ENCODE measurements at places on chromosomes 2 and 18. TPM values are rescaled to one million over a fixed set of nuclear protein-coding genes. Genes with fewer than 3 reads are reported as not detected.

Gene CNRIP1
- not detected for total RNA-seq

DNA sequence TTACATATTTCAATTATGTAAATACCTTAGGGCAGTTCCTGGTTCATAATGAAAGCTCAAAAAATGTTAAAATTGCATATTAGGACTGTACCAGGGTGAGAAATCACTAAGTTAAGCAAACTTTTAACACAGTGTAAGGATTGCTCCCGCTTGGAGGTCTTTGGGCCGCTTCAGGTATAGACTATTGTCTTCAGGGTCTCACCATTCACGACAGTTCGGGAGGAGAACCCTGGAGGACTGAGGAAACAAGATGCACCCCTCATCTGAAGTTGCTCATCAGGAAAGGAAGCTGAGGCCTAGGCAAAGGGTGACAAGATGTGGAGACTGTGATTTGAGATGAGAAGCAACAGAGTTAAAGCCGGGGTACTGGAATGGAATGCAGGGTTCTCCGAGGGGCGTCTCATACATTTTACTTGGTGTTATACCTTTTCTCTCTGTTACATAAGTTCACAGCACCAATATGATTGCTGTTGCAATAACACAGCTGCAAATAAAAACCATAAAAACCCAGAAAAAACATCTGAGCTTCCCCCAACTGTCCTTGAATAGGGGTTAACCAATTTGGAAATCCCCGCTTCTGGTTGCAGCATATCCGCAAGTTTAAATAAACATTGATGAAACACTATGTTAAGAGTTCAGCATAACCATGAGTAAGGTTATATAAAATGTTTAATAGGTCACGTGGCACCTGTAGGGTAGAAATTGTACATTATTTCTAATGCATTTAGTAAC lies 40.1 kb downstream of the FBXO48 start:
- DNase-seq: no peak

Gene MALL
- not detected for total RNA-seq

- no peak for DNase-seq
Measured at GRCh38 chr2:60453301-60453700, 100.2 kb downstream of the BCL11A start.

GRCh38 chr18:11850821-11851145 lies 430 bp upstream of the CHMP1B start:
- no peak for DNase-seq

DNA sequence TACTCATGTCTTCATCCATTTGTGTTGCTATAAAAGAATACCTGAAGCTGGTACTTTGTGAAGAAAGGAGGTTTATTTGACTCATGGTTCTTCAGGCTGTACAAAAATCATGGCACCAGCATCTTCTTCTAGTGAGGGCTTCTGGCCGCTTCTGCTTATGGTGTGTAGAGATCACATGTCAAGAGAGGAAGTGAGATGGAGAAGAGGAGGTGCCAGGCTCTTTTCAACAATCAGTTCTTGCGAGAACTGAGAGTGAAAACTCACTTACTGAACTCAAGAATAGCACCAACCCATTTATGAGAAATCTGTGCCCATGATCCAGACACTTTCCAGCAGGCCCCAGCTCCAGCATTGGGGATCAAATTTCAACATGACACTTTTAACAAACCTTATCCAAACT lies 30.0 kb upstream of the BARD1 start:
- no peak for DNase-seq

DNA sequence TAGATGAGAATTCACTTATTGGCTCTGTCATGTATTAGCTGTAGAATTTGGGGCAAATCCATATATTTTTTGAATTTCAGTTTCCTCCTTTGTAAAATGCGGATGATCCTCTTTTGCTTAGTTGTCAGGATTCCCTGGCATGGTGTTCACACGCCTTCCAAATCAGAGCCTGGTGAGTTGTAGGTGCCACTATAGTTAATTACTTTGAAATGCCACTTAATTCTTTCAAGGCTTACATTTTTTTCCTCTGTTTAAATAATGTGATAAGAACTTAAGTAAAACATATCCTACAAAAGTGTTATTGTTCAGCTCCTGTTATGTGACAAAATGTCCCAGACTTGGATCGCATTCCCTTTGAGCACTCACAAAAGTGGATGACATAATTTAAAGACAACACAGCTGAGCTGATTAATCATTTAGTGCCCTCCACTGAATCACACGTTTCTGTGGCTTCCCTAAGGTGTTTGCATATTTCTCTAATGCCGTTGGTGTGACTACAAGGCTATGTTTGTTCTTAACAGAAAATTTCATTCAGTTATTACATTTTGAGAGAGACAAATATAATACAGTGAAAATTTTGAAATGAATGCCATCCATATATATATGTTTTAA lies 471.2 kb upstream of the CHST9 start:
- no peak for DNase-seq

GRCh38 chr2:170084820-170085491 lies 93.0 kb upstream of the MYO3B start:
- no peak for DNase-seq

DNA sequence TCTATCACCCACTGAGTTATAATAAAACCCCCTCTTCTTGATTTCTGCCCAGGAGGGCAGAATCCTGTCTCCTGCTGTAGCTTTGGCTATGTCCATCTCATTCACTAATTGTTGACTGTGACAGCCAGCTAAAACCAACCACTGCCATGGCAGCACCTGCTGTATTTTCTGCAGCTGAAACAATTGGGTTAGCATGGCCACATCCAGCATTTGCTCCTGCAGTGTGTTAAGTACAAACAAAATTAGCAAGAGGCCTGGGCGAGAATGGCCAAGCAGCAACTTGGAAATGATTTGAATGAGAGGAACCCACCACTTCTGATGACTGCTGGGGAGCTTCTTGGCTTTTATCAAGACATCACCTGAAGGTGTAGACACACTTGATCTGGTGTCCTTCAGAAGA lies 89.4 kb upstream of the LRRTM1 start:
- no peak for DNase-seq

Gene ITM2C
- total RNA-seq: 21.5 TPM

Gene GALR1
- total RNA-seq: not detected

GRCh38 chr2:106065983-106066820 lies 127.9 kb downstream of the UXS1 start:
- no peak for DNase-seq

Gene COLEC11
- not detected for total RNA-seq

DNA sequence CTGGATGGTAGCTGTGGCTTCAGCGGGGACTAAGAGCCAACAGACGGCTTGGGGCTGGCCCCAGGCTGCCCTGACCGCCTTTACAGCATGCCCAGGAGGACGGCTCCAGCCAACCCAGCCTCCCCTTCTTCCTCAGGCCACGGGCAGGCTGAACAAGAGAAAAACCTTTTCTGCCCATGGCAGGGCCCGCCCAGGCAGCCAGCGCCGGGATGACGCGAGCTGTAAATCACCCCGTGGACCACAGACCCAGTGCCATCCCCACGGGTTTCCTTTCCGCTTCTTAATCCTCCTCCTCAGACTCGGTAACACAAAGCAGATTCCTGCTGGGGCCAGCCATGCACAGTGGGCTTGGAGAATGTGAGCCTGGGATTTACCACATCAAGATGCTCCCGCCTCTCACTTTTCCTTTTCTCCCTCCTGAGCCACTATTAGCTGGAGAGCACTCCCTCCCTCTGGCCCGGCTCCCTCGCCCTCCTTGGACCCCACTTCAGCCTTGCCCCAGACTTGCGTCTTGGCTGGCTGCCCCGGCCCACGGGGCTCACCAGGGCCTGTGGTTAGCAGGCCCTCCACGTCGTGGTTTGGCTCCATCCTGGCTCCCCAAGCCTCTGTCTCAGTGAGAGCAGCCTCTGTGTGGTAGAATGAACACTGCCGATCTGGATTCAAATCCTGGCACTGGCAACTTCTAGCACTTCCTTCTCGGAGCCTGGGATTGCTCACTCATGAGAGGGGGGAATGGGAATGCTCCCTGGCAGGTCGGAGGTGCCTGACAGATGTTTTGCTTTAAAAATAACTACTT lies 31.4 kb downstream of the ATOH8 start:
- no peak for DNase-seq

Gene NFATC1
- total RNA-seq: 113 TPM

Gene SCN7A
- total RNA-seq: not detected

Gene HADHB
- total RNA-seq: 30.3 TPM

- peak; percentile 41 for DNase-seq
Measured at GRCh38 chr18:12904012-12904516, 20.0 kb upstream of the PTPN2 start.

- no peak for DNase-seq
Measured at GRCh38 chr18:8607776-8608742, 1.2 kb upstream of the RAB12 start.

DNA sequence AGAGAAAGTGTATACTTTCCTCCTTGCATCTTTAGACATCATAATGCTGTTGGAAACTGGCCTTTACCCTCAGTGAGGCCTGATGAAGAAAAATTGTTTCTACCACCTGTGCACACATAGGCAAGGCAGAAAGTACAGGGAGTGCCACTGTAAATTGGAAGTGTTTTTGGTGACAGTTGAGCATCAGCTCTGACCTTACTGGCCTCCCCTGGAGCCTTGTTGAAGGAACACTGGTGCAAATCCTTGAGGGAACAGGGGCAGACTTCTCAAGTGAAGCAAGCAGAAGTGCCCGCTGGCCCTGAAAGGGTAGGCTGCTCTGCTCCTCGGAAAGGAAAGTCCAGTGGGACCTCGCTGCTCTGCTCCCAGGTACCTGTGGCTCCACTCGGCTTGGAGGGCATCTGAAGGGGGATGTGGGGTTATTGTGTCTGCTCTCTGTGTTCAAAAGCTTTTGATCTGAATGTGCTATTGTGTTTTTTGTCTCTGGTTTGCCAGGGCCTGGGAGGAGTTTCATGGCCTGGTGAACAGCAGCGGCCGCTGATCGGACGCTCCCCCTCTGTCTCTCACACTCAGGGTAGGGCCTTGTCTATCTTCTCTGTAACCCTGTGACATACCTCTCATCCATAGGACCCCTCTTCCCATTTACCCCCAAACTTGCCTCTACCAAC lies 23.4 kb downstream of the EIF4E2 start:
- DNase-seq: no peak

Gene C2orf81
- 2.9 TPM for total RNA-seq

- DNase-seq: peak; percentile 9
Measured at GRCh38 chr18:63339920-63340484, 20.4 kb upstream of the BCL2 start.

DNA sequence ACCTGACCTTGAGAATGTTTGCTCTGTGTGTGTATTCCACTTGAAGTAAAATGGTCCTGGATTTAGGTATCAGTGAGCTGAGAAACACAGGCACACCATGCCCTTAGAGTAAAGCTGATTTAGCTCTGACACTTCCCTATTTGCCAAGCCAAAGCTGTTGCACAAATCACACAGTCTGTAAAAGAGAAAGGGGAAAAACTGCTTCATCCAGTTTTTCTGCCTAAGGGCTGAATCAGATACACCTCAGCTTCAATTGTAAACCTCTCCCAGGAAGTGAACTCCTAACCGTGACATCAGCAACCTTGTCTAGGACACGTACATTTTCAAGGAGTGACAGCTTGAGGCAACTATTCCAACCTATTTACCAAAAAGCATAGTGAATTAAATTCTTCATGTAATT lies 150.4 kb downstream of the NR4A2 start:
- DNase-seq: no peak

- no peak for DNase-seq
Measured at GRCh38 chr2:105576050-105576439, 168.7 kb upstream of the NCK2 start.

DNA sequence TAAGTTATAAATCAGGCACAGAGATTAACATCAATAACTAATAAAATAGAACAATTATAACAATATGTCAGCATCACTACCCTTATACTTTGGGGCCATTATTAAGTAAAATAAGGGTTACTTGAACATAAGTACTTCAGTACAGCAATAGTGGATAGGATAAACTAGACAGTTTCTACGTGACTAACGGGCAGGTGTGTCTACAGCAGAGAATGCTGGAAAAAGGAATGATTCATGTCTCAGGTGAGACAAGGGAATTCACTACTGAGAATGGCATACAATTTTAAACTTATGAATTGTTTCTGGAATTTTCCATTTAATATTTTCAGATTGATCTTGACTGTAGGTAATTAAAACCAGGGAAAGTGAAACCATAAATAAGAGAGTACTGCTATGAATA lies 5.5 kb downstream of the WDR75 start:
- no peak for DNase-seq

Gene INPP5D
- total RNA-seq: 154 TPM

Gene UGT1A10
- total RNA-seq: not detected

Gene ABCG8
- not detected for total RNA-seq

- no peak for DNase-seq
Measured at GRCh38 chr2:106299696-106300095, 105.6 kb upstream of the UXS1 start.

DNA sequence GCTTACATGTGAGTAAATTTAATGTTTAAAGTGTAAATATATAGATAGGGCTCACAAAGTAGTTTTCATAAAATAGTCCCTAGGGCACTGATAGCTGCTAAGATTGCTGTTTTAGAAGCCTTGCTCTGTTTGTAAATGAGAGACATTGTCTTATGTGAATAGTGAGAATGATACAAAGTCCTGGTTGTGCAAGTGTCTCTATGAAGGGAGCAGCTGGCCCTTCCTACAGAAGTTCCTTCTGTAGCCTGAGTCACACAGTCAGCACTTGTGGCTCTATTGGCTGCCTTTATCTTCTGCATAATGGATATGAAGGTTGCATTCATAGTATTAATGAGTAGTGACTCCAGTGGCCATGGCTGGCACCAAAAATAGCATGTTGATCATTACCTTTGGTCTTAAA lies 279.7 kb downstream of the OSR1 start:
- DNase-seq: no peak

GRCh38 chr2:122333932-122334331 lies 578.5 kb downstream of the TSN start:
- DNase-seq: no peak

DNA sequence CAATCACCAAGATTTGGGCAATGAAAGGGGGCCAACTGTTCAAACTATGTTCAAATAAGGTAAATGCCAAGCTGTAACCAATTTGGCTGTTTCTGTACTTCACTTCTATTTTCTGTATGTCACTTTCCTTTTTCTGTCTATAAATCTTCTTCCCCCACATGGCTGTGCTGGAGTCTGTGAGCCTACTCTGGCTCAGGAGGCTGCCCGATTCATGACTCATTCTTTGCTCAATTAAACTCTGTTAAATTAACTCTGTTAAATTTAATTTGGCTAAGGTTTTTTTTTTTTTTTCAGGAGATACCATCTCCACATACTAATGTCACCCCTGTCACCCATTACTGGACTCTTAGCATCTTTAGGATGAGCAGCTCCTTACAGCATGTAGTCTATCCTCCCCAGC lies 178.8 kb upstream of the TWIST2 start:
- no peak for DNase-seq

Gene SCN2A
- total RNA-seq: not detected

GRCh38 chr2:185284696-185285095 lies 453.9 kb upstream of the FSIP2 start:
- DNase-seq: no peak
